ENCODE measurements at places on chromosomes 3 and 15.

- DNase-seq = no peak
These were observed 39.3 kb downstream of the KLHL6 start for GRCh38 chr3:183515968-183516851.

- DNase-seq = no peak
These were observed 179.6 kb downstream of the NSMCE3 start for GRCh38 chr15:29089731-29090616.

- DNase-seq = no peak
These were observed 25.7 kb downstream of the FSTL1 start for GRCh38 chr3:120424976-120425570.

DNA sequence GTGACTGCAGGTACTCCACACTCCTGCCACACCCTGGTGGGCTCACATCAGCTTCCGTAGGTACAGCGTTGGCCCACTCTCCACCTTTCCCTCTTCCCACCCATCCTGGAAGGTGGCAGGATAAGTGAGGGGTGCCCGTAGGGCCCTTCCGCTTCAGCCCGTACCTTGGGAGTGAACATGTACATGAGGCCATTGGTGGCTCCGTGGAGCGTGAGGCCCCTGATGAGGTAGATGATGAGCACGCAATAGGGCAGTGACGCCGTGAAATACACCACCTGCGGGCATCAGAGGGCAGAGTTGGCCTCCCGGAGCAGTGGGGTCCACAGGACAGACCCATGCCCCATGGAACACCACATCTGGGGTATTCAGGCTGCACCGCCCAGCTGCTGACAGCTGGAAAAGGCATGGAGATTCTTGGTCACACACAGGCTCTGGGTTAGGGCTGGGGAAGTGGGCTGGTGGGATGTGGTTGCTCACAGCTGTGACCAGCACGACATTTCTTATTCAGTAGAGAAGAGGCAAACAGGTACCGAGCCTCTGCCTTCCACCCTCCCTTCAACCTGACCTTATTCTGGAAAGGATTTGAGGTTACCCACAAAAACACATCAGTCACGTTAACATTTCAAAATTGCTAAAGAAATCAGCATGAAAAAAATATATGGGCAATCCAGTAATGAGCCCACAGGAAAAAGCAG is 23.8 kb downstream of the SLC6A20 start:
- DNase-seq = no peak

DNA sequence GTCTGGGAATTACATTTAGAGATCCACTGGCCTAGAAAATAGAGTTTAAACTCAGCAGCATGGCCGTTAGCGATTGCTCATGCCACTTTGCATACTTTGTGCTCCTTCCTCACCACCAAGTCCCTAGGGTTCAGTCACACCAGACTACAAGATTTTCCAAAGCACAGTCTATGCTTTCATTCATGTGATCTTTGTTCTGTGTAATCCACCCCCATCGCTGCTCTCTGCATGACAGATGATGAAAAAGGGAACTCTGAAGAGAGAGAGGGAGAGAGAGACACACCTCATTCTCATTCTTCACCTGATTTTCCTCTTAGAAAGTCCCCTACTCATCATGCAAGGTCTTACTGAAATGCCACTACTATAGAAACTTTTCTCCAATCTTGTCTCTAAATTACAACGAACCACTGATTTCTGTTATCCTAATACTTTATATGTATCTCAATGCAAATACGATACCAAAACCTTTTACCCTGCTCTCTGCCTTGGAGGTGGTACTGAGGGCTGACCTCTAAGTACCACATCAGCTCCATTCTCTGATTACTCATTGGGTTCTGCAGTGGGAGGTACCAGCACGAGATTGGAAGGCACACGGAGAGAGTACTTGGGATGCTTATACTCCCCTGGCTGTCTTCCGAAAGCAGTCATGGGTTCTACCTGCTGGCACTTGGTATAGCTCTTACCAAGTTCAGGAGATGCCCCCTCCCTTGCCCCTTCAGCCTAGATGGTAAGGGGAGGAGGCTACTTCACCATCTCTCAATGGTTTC is 1.1 kb upstream of the PARP15 start:
- DNase-seq = peak; percentile 18

GRCh38 chr3:61778095-61778494 is 216.7 kb downstream of the PTPRG start:
- no peak for DNase-seq

GRCh38 chr3:55174747-55175146 is 246.9 kb upstream of the LRTM1 start:
- DNase-seq = no peak

GRCh38 chr3:144384241-144384979 is 412.8 kb downstream of the DIPK2A start:
- peak; percentile 83 for DNase-seq

- DNase-seq = no peak
These were observed 1.0 kb downstream of the RASL12 start for GRCh38 chr15:65066635-65067316.

DNA sequence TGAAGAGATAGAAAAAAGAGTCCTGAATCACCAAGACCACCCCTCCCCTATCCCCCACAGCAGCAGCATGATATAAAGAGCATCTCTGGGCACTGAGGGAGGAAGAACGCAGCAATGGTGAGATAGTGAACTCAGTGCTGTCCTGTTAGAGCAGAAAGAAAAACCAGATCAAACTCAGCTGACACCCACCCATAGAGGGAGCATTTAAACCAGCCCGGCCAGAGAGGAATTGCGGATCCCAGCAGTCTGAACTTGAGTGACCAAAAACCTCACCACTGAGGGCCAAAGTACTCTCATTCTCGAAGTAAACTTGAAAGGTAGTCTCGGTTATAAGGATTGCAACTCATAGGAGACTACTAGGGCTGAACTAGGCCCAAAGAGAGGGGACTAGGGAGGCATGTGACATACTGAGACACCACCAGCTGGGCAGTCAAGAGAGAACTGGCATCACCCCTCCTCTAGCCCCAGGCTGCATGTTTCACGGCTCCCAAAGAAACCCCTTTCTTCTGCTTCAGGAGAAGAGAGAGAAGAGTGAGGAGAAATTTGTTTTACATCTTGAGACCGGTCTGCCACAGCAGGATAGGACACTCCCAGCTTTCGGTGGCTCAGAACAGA is 39.2 kb upstream of the TGFBR2 start:
- no peak for DNase-seq

DNA sequence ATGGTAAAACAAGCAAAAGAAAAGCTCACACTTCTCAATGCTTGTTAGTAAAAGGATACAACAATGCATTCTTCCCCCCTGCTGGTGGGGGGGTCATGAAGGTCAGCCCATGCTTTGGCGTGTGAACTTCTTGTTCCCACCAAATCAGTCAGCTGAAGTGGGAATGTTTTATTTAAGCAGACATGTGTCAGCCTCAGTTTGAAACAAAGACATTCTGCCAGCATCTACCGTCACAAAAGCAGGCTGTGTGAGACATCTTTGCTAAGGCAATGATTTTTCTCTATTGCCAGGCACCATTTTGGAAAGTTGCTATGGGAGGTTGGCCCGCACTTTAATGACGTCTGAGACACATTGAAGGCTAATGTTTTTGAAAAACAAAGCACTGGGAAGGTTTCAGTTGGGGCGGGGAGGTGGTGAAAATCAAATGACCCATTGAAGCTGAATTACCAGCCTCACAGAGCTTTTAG is 206.6 kb downstream of the TLE3 start:
- DNase-seq = no peak

GRCh38 chr15:85527895-85528294 is 147.5 kb downstream of the AKAP13 start:
- DNase-seq = peak; percentile 75

- no peak for DNase-seq
These were observed 40.7 kb downstream of the RAB27A start for GRCh38 chr15:55248895-55249294.

DNA sequence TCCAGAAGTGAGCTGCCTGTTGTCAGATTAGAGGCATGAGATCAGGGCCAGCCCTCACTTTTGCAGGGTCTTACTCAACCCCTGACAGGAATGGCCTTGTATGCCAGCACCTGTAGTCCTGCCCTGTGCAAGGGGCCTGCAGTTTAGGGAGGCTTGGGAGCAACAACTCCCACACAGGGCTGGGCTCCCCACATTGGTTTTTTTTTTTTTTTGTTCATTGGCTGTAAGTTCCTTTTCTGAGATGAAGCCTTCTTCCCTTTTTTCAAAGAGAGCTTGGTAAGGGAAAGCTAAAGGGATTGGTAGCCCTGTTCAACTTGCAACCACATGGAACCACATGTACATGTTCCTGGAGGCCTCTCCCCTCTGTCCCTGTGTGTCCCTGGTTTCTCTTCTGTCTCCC is 46.4 kb downstream of the TNFAIP8L3 start:
- DNase-seq = no peak

DNA sequence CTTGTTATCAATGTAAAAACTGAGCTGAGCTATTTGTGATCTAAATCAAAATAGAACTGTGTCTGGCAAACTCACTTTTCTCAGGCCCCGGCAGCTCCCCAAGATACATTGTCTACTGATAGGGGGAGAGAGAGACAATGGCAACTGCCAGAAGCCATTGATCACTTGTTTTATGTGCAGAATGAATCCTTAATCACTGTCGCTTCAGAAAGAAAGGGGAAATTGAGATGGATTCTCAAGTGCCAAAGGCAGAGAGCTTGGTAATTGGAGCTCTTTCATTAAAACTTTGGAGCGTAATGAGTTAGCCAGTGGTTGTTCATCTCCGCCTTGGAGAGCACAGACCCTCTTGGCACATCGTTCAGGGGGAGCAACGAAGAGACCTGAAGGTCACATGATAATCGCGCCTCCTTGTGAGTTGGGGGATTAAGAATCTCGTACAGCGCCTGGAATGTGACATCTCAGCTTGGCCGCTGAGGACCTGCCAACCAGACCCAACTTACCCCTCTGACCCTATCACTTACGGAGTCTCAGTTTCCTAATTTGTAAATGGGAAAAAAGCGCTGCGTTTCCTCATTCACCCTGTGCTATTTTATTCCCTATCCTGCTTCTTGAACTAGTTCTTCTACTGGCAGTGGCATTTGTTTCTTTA is 252.8 kb downstream of the VPS13C start:
- no peak for DNase-seq

DNA sequence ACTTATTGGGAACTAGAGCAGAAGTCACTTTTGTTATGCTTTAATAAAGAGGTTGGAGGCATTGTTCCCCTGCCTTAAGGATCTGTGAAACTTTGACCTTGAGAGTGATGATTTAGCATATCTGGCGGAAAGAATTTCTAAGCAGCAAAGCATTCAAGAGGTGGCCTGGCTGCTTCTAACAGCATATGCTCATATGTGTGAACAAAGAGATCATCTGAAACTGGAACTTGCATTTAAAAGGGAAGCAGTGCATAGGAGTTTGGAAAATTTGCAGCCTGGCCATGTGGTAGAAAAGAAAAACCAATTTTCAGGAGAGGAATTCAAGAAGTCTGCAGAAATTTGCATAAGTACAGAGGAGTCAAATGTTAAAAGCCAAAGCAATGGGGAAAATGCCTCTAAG is 56.4 kb upstream of the GOLIM4 start:
- no peak for DNase-seq

- DNase-seq = no peak
These were observed 57.3 kb upstream of the PLSCR4 start for GRCh38 chr3:146308222-146308621.

DNA sequence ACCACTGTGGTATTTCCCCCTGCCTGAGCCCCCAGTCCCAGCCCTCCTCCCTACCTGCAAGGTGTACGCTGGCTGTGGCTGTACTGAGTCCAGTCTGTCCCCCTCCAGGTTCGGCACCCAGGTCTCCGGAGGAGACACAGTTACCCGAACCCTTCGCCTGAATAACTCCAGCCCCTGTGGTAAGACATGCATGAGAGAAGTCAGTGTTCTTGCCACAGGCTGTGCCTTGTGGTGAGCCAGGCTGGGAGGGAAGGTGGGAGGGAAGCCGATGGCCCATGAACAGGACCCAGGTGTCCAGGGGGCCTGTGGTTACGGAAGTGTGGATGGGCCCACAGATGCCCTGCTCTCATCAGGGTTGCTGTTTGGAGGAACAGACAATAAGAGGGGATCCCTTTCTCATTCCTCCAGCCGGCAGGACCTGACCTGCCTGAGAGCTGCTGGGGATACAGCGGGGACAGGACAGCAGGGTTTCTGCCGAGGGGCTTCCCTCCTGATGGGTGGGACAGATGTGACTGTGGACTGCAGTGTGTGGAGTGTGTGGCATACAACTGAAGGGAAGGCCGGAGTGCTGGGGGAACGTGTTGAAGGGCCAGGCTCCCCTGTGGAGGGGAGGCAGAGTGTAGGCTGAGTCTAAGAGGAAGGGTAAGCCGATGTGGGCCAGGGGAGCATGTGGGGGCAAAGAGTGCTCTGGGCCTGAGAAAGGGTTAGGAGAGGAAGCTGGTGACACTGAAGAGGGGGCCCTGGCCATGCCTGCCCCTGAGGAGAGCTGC is 21.9 kb downstream of the ACAA1 start:
- DNase-seq = peak; percentile 48

GRCh38 chr3:131217296-131217741 is 164.3 kb upstream of the NUDT16 start:
- peak; percentile 33 for DNase-seq

- no peak for DNase-seq
These were observed 73.7 kb downstream of the CEP63 start for GRCh38 chr3:134559591-134559990.

DNA sequence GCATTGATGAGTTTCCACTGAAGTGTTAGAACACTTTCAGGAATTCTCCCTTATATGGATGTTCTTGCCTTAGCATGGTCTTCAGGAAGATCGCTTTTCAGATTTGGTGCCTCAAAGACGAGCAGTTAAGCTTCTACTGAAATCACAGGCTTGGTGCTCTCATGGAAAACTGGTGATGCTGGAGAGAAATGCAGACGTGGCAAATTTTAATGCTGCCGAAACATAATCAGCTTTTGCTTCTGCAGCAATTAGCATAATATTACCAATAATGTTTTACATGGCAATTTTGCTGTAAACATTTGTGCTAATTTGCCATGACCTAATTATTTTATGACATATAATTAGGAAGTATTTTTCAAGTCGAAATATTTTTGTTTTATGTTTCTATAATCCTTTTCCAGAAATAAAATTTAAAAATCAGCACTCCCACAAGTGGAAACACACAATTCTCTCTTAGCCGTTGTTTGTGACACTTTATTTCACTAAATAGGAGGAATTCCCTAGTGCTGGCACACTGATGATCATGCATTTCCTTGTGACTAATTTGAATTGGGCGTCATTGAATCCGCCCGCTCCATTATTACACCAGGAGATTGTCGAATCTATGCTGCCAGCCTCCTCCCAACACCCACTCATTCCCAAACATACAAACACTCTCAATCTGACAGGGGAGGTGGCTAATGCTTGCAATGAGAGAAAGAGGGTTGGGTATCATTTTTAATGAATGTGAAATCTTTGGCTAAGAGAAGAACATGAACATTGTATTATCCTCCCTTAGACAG is 506.8 kb upstream of the PPP2R3A start:
- DNase-seq = no peak
